ENCODE measurements at places on chromosomes 4 and X.

DNA sequence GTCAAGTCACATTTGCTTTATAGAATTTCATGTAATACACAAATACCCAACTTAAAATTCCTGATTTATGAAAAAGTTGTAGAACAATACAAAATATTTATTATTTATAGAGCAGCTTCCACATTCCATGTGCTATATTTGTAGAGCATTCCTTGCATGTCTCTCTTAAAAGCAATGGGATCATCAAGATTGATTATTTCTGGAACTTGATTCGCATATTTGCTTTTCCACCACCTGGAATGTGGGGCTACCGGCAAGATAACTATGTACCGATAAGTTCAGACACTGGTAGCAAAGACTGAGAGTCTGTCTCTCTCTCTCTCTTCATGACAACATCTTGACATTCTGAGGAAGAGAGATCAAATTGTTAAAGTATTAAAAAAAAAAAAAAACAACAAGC is 59.3 kb downstream of the MAPK10 start:
- no peak for DNase-seq

GRCh38 chrX:79081895-79082512 is 62.5 kb upstream of the GPR174 start:
- DNase-seq, result peak; percentile 13

DNA sequence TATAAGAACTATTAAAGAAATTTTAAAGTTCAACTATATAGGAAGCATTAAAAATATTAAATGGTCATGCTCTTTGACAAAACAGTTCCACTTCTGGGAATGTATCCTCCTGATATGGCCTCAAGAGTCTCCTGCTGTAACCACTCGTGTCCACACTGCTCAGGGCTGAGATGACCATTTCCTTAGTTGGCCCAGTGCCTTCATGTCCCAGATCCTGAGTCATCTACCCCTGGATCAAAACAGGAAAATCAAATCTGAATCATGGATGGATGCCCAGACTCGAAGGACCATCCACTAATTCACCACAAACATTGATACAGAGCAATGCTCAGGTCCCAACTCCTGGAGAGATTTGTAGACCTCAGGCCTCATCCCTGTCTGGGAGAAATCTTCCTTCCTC is 44.7 kb downstream of the GPRASP3 start:
- DNase-seq, result no peak

DNA sequence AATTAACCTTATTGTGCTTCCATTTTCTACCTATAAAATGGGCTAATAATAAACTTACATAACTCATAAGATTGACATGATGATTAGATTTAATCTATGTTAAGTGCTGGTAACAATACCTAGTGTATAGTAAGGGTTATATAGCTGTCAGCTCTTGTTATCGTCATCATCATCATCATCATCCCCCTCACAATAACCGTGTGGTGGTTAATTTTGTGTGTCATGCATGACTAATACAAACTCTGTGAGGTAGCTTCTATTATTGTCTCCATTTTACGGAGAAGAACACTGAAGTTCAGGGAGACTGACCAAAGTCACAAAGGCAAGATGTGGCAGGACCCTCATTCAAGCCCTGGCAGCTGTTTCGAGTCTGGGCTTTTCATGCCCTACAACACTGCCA is 211.3 kb downstream of the PALLD start:
- no peak for DNase-seq
